ENCODE measurements at places on chromosomes 16 and 17.

DNA sequence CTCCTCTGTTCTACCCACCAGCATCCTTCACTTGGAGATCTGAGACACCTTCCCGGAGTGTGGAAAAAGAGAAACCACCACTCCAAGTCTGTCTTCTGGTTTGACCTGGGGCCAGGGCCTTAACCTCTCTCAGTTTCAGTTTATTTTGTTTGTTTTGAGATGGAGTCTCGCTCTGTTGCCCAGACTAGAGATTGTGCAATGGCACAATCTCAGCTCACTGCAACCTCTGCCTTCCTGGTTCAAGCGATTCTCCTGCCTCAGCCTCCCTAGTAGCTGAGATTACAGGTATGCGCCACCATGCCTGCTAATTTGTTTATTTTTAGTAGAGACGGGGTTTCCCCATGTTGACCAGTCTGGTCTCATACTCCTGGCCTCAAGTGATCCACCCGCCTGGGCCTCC lies 271.1 kb upstream of the TNRC6C start:
- DNase-seq: no peak

DNA sequence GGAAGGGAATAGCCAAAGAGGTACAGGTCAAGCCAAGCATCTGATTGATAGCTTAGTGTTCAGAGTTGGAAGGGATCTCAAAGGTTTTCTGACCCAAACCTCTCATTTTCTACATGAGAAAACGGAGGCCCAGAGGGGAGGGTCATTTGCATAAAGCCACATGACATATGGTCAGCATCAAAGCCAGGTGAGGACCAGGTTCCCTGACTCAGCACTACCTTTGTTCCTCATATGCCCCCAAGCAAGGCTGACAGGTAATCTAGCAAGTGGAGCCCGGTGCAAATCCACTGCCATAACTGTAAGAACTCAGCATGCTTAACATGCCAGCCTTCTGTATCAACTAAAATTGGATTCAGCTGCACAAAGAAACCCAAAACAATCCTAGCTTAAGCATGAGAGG lies 28.2 kb upstream of the CCL1 start:
- no peak for DNase-seq

- no peak for DNase-seq
Measured at GRCh38 chr16:87434146-87434667, 42.1 kb downstream of the MAP1LC3B start.

GRCh38 chr17:7629939-7630571 lies at the start of gene SHBG:
Gene SHBG, plus strand, starts transcription at chr17:7630135. Its CDS starts 38 bp downstream, at chr17:7630173.
- no peak for DNase-seq

DNA sequence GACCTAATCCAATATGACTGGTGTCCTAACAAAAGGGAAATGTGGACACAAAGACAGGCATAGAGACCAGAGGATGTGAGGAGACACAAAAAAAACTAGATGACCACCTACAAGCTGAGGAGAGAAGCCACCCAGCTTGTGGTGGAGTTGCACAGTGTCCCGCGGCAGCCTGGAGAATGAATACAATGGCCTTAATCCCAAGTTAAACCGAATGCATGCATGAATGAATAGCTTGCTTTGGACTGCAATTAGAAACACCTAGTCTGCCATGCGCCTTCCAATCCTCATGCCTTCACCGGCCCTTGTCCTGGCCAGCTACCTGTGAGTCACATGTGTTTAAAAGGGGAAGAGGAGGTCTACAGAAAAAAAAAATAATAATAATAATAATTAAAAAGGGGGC lies 72.0 kb downstream of the CNGB1 start:
- no peak for DNase-seq

DNA sequence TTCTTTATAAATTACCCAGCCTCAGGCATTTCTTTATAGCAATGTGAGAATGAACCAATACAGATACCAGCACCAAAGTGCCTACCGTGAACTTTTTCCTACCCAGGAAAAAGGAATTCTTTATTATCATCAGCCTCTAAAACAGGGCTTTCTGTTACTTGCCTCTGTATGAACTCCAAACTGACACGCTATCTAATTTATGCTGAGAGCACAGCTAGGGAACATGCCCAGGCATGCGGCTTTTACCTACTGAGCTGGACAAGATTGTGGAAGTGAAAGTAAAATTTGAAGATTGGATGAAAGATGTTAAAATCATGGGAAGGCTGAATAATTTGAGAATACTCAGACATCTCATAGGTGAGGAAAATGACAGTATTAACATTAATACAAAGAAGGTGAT lies 24.4 kb upstream of the ADCY9 start:
- no peak for DNase-seq

GRCh38 chr17:4548061-4548461 lies 7.1 kb downstream of the MYBBP1A start:
- DNase-seq: no peak

- DNase-seq: peak; percentile 86
Measured at GRCh38 chr17:39209317-39210092, 9.4 kb downstream of the RPL19 start.

DNA sequence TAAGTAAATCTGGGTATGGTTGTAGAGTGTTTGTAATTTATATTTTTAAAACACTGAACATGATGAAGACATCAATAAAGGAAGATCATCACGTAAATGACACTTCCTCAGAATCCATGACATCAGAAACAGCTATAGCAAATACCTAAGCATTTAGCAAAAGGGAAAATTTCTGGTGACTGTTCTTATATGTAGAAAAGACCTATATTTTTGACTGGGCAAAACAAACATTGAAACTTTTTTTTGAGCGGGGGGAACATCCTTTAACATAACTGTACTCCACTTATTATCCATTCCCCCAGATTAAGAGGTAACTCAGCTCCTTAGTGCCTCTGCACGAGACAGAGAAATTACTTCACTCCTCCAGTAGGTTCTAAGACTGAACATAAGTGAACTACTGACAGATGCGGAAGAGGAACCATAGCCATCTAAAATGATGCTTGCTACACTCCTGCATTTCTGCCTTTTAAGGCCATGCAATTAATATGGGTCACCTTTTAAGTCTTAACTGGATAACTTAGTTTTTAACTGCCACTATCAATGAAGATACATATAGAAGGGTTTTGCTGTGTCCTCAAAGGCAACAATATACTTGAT lies 9.4 kb downstream of the CRYBA1 start:
- no peak for DNase-seq

GRCh38 chr16:65534121-65534528 lies 412.3 kb upstream of the CDH11 start:
- DNase-seq: no peak

- DNase-seq: peak; percentile 73
Measured at GRCh38 chr16:50548125-50548908, at the start of gene NKD1. Gene NKD1, plus strand, starts transcription at chr16:50548396. Its CDS starts 158 bp downstream, at chr16:50548554.

GRCh38 chr16:4090351-4090851 lies 25.8 kb downstream of the ADCY9 start:
- DNase-seq: no peak

DNA sequence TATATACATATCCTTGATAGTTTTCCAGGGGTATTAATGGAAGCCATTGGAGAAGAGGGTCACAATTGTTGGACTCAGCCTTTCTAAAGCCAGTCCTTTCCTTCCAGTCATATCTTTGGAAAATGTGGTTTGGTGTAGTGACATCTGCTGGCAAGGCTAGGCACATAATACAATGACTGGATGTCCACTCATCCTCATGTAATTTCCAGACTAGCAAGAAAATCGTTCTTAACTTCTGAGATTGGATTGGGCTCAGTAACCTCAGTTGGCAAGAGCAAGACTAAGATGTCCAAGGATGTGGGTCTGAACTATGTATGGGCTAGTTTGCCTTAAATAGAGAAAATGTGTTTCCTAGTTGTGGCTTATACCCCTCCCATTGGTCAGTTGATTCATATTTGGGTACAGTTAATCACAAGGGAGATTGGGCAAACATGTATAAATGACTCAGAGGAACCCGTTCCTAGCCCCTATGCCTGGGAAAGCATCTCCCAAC lies 8.7 kb upstream of the KAT7 start:
- DNase-seq: peak; percentile 55

DNA sequence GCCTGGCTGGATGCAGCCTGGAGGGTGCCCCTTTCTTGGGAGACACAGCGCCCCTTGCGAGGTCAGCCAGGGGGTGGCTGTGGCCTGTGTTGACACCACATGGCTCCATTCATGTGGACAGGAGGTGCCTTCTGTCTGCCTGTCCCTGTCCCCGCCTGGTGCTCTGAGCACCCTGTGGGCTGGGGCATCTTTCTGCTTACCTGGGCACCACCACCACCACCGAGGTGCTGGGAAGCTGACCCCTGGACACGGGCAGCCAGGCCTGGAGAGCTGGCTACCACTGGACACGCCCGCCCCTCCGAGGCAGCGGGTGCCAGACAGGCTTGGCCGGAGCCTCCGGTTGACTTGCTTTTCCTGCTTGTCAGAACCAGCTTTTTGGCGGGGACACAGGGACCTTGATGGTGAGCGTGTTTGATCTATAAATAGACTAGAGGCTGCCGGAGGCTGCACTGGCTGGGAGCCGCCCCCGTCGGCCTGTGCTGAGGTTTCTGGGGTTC lies 121.3 kb upstream of the GSE1 start:
- DNase-seq: peak; percentile 33

DNA sequence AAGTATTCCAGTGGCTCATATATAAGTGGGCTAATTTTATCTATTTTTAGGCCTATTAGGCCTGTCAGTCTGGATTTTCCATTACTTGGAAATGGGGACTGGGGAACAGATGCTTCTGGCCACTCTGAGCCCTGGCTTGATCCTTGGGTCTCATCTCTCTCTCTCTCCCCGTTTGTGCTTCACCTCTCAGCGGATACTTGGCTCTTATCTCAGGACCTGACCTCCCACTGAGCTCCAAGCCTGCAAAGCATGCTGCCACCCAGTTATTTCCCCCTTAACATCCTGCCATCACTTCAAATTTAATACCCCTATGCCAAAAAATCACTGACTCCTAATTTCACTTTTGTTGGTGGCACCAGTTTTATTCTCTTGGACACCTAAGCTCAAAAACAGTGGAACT lies 4.2 kb downstream of the ZNF843 start:
- no peak for DNase-seq

DNA sequence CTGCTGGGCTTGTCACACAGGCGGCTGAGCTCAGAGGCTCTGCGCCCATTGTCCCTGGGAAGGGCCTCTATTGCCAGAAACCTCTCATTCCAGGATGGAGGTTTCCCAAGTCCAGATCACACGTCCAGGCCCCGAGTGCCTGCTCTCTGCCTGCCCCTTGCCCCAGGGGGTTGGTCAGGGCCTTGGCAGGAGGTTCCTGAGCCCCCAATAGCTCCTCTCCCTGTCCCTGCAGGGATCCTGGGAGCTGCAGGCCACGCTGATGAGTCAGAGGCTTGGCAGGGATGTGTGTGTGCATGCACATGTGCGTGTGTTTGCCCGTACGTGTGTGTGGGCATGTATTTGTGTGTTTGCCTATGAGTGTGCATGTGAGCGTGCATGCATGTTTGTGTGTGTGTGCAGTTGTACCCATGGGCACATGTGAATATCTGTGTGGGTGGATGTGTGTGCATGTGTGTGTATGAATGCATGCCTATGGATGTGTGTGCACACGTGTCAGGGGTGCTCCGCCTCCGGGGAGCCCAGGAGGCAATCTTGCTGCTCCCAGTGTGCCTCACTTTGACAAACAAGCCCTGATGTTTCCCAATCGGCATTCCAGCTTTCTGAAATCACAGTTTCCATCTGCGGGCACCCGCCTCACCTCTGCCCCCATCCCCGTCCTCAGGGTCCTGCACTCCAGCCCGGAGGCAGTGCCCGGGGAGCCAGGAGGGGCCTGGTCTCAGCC lies 98.4 kb upstream of the GSE1 start:
- no peak for DNase-seq

DNA sequence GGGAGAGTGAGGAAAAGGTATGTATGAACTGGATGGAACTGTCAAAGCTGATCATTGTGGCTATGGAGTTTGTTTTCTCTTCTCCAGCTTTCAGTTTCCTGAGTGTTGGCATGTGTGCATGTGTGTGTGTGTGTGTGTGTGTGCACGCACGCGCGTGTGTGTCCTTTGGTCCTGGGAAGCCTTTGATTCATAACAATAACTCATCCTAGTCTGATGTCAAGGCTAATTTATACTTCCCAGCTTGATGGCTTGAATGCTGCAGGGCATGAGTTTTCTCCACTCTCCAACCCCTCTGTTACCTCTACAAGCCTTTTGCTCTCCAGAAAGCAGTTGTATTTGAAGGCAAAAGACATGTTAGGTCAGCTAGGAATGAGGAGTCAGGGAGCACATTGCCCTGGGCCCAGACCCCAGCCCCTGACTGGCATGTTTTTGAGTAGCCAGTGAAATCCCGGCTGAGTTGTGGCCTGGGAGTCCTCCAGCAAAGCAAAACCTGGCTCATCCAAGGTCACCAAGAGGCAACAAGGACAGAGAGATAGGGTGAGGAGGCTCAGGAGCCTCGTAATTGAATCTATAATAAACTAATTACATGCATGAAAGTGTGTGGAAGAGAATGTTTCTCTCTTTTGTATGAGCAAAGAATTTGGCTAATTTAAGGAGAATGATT lies 8.9 kb upstream of the CDC42EP4 start:
- DNase-seq: no peak

DNA sequence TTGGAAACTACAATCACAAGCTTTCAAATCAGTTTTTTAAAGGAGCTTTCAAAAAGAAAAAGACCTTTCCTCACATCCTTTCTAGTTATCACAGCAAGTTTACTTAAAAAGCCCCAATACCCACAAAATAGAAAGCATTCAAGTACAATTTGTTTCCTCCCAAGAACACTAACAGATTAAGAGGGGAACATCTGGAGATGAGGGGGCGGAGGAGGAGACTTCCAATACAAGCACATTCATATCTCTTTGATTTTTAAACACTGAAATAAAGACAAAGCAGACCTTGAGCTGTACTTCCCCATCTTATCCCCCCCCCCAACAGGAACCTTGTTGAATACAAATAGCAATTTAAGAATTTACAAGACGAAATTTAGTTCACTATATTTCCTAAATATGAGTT lies 2.0 kb downstream of the YWHAE start:
- DNase-seq: no peak

DNA sequence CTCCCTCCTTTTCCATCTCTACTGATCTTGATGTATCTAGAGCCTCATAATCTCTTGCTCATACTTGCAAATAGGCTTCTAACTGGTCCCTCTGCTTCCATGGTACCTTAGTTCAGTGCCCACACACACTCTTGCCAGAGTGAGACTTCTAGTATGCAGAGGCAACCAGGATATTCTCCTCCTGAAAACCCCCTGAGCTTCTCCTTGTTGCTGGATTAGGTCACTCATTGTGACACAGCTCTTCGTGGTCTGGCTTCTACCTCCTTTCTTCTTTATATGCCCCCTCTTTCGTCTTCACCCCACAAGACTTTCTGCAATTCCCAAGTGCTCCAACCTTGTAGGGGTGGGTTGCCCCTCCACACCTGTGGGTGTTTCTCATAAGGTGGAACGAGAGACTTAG lies 2.5 kb upstream of the FAM20A start:
- no peak for DNase-seq

- no peak for DNase-seq
Measured at GRCh38 chr17:733743-734142, 1.3 kb downstream of the TLCD3A start.

GRCh38 chr17:78974635-78975591 lies 4.8 kb downstream of the LGALS3BP start:
- no peak for DNase-seq

Data from CD8-positive, alpha-beta T cell (primary cell).